ENCODE measurements at places on chromosomes 4 and X.

GRCh38 chr4:37463033-37463856 is 218.7 kb downstream of the NWD2 start:
- no peak overlapping the region for H3K27ac ChIP-seq
- H3K27me3 ChIP-seq, result no peaks in the 10 kb centered on the region
- no peaks in the 10 kb centered on the region for H3K4me1 ChIP-seq
- DNase-seq, result peak; percentile 68
- H3K4me3 ChIP-seq, result no peak overlapping the region
- no peaks in the 10 kb centered on the region for H3K36me3 ChIP-seq

- no peaks in the 10 kb centered on the region for H3K4me1 ChIP-seq
- H3K36me3 ChIP-seq, result no peaks in the 10 kb centered on the region
- no peak overlapping the region for H3K27ac ChIP-seq
- H3K27me3 ChIP-seq, result peaks cover 68% of the 10 kb centered on the region
- DNase-seq, result peak; percentile 63
Measured at GRCh38 chr4:1172971-1173757, 781 bp upstream of the SPON2 start.

DNA sequence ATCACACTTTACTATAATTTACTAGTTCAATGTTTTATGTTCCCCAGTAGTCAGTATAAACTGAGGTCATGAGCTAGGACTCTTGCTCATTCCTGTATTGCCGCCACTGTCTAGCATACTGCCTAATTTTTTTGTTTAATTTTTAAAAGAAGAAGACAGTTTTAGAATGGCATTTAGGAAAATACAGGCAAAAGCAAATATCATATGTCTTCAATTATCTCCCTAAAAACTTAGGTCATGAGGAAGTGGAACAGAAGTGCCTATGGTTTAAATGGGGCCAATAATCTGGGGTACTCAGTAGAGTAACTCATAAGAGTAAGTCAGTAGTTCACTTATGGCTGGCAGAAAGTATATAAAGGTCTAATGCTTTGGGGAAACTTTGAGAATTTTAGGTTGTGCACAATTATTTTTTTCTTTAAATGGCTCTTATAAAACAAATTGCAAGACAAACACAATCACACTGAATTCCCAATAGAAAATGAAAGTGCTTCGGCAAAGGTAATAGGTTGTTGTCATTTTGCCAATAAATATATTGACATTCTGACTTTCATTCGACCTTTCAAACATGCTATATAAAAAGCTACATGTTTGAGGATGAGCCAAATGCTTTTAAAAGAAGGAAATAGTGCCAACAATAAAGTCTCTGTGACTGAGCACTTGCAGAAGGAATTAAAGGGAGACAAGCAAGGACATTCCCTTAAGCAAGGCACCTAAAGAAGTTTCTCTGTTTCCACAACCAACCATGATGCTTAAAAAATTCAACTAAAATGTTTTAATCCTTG is 390.1 kb downstream of the PDGFC start:
- H3K4me1 ChIP-seq, result no peaks in the 10 kb centered on the region
- no peak overlapping the region for H3K27ac ChIP-seq
- H3K36me3 ChIP-seq, result no peaks in the 10 kb centered on the region
- no peak overlapping the region for H3K4me3 ChIP-seq

GRCh38 chrX:130869239-130869638 is 33.8 kb downstream of the ENOX2 start:
- no peak for DNase-seq
- H3K27ac ChIP-seq, result no peak overlapping the region
- H3K27me3 ChIP-seq, result no peaks in the 10 kb centered on the region
- no peaks in the 10 kb centered on the region for H3K36me3 ChIP-seq
- H3K4me1 ChIP-seq, result no peaks in the 10 kb centered on the region
